ENCODE measurements at places on chromosomes 1 and 21. TPM values are rescaled to one million over a fixed set of nuclear protein-coding genes. Genes with fewer than 3 reads are reported as not detected.

CLDN14 gene
- total RNA-seq, result 0.46 TPM

REG4 gene
- not detected for total RNA-seq

LMX1A gene
- total RNA-seq, result not detected

MYBPH gene
- not detected for total RNA-seq

AHDC1 gene
- total RNA-seq, result 17.2 TPM

PLPP3 gene
- total RNA-seq, result 33.6 TPM

ARHGEF16 gene
- 5.1 TPM for total RNA-seq

PLEKHN1 gene
- total RNA-seq, result 6.1 TPM

TBCE gene
- total RNA-seq, result 44.7 TPM

AADACL3 gene
- total RNA-seq, result not detected

AMY1A gene
- total RNA-seq, result not detected

CD5L gene
- not detected for total RNA-seq

RXFP4 gene
- not detected for total RNA-seq

GPR37L1 gene
- 0.15 TPM for total RNA-seq

PPP2R5A gene
- total RNA-seq, result 28.1 TPM

ZBTB8B gene
- total RNA-seq, result 0.01 TPM

CELA2A gene
- not detected for total RNA-seq

KRTAP6-2 gene
- not detected for total RNA-seq

DARS2 gene
- 47.4 TPM for total RNA-seq

LRRN2 gene
- total RNA-seq, result 16.6 TPM

NCAM2 gene
- not detected for total RNA-seq

KCNE2 gene
- total RNA-seq, result not detected

NAV1 gene
- total RNA-seq, result 16.4 TPM

FMOD gene
- total RNA-seq, result 0.09 TPM

PROX1 gene
- total RNA-seq, result 0.07 TPM

RASAL2 gene
- 19.2 TPM for total RNA-seq

MSH4 gene
- total RNA-seq, result 0.03 TPM

ADGRL4 gene
- not detected for total RNA-seq

GJC2 gene
- 0.31 TPM for total RNA-seq

OR10J1 gene
- not detected for total RNA-seq

PIK3R3 gene
- 0.89 TPM for total RNA-seq

UBE2U gene
- not detected for total RNA-seq

GPR153 gene
- total RNA-seq, result 1.2 TPM

NFIA gene
- total RNA-seq, result 6.5 TPM

SH2D5 gene
- 19.2 TPM for total RNA-seq

CLCA2 gene
- not detected for total RNA-seq

ADORA3 gene
- total RNA-seq, result not detected

PBX1 gene
- 32.8 TPM for total RNA-seq

GFI1 gene
- 0.21 TPM for total RNA-seq

ARF1 gene
- total RNA-seq, result 421 TPM

SAMD13 gene
- 0.69 TPM for total RNA-seq

CGN gene
- total RNA-seq, result 1.3 TPM

ST6GALNAC3 gene
- 1.2 TPM for total RNA-seq

SELL gene
- total RNA-seq, result 0.29 TPM

Measured in A549 treated with DMSO at 1 μM for 4 hours (cell line).